ENCODE measurements at places on chromosomes 4 and X.

DNA sequence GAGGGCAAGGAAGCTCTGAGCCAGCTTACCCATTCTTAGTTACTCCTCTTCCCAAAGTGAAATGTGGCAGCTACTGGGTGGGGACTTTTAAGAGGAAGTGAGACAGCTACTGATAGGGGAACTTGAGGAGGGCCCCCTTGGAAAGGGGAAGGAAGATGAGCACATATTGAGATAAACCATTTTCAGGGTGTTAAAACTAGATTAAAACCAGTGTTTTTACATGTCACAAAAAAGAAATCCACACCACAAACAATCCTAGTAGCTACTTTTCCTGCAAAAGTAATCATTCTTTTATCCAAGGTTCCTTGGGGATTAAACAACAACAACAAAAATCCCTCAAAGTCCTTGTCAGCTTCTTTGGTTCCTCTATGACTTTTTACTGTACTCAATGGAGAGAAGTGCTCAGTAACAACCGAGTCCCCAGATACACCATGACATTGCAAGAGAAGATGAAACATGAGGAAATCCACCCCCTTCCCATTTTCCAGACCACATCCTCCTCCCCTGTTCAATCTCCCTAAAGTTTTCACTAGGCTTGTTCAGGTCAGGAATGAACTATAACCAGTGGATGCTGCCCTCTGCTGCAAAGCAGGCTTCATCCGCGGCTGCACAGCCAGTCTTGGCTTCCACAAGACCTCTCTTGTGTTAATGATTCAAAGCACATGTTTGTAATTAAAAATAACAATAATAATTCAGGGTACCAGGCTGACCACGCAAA is 113.5 kb upstream of the TMEM164 start:
- DNase-seq = peak; percentile 9

DNA sequence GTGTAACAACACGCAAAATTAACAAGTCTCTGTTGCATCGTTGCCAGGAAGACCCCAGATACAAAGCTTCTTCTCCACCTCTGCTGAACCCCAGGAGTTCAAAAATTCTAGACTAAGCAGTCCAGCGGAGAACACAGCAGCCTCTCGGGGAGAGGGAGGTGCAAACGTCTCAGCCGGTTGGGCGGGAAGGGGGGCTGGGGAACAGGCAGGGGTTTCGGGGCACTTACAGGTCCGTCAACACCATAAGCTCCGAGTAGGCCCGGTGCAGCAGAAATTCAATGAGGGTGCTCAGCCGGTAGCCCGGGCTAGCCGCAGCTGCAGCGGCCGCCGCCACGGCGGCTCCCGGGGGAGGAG is 394 bp downstream of the MED14 start:
- DNase-seq = no peak

GRCh38 chrX:120797188-120797851 is 78.3 kb downstream of the CT47B1 start:
- DNase-seq = no peak

DNA sequence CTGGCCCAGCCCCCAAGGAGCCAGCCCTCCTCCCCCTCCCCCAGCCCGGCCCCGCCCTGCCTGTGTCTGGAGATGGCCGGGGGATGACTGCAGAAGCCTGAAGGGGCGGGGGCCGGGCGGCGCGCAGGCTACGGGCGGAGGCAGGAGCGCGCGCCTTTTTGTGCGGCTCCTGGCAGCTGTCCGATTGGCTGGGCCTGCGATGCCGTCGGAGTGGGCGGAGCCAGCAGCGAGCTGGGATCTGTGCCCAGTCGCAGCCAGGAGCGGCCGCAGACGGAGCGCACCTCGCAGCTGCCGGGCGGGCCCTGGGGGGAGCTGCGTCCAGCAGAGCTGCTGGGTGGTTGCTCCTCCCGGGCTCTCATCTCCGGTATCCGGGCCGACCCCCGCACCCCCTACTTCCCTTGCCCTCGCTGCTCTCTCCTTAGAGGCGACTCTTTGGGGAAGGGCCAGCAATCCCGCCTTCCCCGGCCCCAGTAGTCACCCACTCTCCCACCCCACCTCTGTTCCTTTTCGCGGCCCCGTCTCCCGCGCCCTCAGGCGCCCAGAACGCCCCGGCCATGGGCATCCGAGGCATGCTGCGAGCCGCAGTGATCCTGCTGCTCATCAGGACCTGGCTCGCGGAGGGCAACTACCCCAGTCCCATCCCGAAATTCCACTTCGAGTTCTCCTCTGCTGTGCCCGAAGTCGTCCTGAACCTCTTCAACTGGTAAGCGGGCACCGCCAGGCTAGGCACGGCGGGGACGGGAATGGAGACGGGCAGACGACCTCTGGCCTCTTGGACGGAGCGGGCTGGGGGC is at the start of gene GABRQ:
Gene GABRQ (plus strand): TSS at position 247 of the 794 bp plus-strand sequence. CDS start 308 bp downstream, at position 555.
- no peak for DNase-seq

DNA sequence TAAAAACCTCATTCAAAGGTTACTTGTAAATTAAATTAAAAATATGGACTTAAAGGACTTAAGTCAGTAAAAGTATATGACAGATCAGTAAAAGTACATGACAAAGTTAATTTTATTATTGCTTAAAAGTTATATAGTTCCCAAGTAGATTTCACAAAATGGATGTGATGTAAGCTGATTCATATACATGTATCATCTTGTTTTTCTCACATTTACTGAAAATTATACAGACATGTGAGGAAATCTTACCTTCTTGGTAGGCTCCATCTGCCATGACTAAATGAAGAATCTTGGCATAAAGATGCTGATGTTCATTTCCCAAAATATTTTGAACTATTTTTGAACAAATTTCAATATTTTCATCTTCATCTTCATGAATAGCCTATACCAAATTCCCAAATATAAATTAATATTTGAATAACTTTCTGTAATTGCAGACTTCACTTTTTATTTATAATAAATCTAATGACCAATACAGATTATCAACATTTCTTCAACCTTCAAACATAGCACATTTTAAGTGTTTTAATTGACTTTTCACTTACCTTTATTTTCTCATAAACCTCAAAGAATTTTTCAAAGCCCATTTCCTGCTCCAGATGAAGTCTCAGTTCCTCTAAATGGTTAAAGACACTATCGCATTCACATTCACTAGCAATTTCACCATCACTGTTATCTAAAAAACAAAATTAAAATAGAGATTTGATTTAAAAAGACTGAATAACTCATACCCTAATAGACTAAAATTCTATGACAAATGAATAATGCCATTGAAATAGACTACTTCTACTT is 129.4 kb upstream of the SH3RF1 start:
- no peak for DNase-seq

DNA sequence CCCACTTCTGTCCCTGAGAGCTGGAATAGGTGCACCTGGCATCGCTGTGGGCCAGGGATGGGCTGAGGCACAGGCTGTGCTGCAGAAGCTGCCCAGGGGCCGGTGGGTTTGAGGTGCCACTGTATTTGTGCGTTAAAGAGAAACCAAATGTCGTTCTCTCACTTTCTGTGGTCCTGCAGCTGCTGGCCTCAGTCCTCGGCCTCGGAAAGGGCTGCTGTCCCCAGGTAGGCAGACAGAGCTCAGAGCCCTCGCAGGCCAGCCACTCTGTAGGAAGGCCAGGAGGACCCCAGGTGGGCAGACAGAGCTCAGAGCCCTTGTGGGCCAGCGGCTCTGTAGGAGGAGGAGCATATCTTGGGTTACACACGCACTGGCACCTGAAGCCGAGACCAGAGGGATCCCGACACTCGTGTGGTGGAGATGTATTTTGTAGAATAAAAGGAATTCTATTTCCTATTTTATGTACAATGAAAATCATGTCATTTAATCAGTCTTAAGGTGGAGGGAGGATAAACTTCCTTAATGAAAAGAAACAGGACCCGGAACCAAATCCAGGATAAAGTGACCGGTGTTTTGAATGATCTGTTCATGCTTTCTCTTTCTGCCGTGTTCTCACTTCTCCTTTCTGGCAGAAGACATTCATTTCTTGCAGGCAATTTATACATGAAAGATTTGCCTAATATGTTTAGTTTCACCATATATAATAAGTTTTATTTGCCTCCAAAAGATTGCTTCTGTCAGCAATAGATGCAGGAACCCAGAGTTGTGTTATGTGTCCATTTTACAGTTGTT is 54.4 kb upstream of the HGFAC start:
- no peak for DNase-seq

DNA sequence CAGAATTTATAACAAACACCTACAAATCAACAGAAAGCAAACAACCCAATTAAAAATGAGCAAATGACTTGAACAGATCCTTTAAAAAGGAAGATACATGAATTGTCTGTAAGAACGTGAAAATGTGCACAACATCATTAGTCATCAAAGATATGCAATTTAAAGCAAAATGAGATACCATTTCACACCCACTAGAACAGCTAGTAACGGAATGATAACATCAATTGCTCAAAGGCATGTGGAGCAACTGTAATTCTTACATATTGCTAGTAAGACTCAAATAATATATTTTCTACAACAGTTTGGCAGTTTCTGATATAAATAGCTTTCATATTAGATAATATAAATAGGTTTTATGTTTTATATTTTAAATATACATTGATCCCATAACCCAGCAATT is 82.5 kb downstream of the LCORL start:
- no peak for DNase-seq

DNA sequence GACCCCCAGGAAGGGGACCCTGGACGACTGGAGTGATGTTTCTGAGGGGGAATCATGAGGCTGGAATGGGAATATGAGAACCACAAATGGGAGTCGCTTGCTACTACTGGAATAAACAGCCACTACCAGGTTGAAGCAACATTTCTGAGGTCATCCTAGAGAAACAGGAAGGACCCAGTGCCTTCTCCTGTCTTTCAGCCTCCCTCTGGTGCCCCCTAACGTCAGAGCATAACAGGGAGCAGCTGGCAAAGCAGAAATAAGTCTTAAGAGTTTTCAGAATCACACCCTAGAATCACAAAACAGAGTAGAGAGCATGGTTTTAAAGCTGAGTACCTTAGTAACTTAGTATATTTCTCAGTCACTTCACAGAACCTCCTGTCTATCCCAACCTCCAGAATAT is 347.8 kb upstream of the PITX2 start:
- DNase-seq = peak; percentile 28

DNA sequence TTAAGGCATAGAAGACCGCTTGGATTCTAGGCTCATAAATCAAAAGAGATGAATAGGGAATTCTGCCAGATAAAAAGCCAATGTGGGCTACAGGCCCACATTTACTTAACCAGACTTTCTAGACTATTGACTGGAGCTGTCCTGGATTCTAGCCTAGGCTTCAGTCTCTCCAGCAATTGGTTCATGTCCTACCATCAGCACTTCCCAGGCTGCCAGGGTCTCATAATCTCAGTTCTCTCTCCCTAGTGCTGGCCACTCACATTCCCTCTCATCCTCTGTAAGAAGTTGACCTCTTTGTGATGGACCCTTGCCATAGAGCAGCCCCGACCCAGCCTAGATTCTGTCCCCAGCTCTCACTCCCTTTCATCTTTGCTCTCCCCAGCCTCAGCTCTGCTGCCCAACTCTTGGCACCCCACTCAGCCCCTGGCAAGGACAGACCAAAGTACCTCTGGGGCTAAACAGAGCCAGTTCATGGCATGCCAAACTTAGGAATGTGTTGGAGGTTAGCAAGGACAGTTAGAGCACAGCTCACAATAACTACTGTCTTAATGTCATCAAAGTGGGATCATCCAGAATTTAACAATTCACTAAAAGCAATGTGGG is 396.2 kb downstream of the INPP4B start:
- DNase-seq = no peak

DNA sequence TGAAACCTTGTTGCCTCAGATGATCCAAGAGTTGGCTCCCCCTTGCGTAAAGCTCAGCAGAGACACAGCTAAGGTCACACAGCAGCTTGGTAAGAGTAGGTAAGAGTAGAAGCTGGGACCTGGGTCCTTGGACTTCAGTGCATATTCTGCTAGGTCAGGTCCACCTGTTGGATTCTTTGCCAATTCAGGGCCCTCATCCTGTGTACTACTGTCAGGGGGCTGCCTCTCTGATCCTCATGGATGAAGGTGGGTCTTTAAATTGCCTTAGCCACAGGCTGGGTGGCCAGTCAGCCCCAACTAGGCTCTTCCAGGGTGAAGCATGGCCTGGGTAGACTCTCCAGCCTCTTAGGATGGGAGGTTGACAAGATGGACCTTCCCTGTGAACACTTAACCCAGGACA is 155.8 kb downstream of the AMMECR1 start:
- no peak for DNase-seq

GRCh38 chr4:39020130-39020529 is 12.1 kb downstream of the TMEM156 start:
- no peak for DNase-seq

DNA sequence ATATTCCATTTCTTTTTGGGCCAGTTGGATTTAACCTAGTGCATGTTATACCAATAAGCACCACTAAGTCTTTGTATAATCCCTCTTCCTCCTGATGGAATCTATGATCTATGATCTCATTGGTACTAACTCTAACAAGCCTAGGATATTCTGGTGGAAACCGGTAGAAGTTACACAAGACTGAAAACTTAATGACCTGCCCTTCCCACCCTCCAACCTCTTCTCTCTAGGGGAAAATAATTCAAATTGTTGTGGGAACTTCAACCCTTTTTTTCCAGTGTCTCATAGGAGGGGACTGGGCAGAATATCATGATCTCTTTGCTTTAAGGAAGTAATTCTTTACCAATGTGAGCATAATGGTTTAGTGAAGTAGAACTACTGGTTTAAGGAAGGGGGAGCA is 289.5 kb upstream of the BOD1L1 start:
- DNase-seq = no peak

DNA sequence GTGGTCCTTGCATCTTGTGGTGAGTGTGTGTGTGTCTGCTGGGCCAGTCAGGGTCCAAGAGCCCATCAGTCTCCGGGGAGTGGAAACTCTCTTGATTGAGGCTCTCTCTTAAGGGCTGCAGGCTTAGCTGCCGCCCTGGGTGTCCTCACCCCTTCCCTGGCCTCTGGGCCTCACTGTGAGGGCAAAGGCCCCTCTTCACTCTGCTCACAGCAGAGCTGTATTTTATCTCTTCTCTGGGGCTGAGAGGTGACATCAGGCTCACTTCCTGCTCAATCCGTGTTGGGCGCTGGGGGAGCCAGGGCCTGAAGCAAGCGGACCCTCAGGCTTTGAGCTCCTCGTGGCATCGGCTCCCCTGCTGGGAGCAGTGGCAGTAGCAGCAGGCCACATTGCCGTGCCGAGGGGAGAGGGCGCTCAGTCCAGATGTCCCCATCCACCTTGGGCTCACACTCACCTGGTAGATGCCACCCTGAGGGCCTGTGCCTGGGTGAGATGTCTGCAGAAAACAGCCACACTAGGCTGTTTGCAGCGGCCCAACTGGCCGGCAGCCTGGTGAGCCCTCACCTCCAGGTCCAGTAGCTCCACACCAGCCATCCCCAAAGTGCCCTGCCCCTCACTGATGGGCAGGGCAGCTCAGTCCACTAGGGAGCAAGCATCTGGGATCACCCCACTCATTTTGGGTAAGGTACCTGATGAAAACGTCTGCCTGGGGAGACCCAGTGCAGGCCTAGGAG is 24.7 kb upstream of the PRPS1 start:
- no peak for DNase-seq

GRCh38 chr4:2811830-2812611 is 19.1 kb downstream of the SH3BP2 start:
- peak; percentile 85 for DNase-seq

GRCh38 chr4:181957088-181957487 is 286.1 kb upstream of the TENM3 start:
- no peak for DNase-seq

GRCh38 chr4:152936446-152937335 is 568 bp downstream of the FHDC1 start:
- DNase-seq = no peak
